Substantia nigra (tissue), 51 donors: ENCODE measurements at places on chromosomes 13 and 19.
A peak's percentile ranks its signal among the peaks of the same experiment; 100 is the strongest.

DNA sequence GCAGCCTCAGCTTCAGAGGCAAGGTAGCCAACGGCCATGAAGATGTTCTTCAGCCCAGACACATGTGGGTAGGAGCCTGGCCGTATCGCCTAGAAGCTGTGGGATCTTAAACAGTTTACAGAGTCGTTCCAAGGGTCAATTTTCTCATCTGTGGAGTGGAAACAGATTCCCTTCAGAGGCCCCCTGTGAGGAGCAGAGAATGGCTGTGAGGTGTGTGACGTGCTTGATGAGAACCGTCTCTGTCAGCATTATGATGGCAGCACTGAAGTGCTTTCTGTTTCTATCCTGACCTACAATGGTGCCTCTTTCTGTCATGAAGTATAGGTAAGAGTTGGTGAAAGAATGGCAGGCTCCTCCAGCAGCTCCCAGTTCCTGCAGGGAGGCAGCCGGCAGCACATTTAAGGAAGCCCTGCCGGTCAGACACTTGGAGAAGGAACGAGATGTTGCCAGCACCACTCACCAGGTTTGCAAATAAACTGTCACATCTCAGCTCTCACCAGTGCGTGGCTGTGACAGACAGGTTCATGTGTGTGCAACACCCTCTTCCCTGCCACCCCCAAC is 277.3 kb downstream of the FOXO1 start:
- no peak for DNase-seq

- no peak for DNase-seq
Observed at GRCh38 chr13:94550062-94550738, 45.8 kb downstream of the TGDS start.

DNA sequence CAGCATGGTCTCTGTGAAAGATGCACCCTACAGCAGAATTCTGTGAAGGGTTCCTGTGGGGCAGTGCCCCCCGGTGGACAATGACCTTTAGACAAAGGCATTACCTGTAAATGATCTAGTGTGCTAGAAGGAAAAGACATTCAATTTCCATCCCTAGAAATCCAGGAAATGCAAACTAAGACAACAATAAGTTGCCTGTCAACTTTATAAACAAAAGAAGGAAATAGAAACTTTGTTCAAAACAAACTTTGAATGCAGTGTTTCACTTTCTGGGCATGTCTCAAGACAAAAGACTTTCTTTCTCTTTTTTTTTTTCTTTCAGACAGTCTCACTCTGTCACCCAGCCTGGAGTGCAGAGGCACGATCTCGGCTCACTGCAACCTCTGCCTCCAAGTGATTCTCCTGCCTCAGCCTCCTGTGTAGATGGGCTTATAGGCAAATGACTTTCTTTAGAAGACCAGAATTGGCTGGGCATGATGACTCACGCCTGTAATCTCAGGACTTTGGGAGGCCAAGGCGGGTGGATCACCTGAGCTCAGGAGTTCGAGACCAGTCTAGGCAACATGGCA is 15.5 kb downstream of the TEX101 start:
- DNase-seq: no peak

- no peak for DNase-seq
Observed at GRCh38 chr19:51783372-51783771, 11.6 kb upstream of the FPR3 start.

DNA sequence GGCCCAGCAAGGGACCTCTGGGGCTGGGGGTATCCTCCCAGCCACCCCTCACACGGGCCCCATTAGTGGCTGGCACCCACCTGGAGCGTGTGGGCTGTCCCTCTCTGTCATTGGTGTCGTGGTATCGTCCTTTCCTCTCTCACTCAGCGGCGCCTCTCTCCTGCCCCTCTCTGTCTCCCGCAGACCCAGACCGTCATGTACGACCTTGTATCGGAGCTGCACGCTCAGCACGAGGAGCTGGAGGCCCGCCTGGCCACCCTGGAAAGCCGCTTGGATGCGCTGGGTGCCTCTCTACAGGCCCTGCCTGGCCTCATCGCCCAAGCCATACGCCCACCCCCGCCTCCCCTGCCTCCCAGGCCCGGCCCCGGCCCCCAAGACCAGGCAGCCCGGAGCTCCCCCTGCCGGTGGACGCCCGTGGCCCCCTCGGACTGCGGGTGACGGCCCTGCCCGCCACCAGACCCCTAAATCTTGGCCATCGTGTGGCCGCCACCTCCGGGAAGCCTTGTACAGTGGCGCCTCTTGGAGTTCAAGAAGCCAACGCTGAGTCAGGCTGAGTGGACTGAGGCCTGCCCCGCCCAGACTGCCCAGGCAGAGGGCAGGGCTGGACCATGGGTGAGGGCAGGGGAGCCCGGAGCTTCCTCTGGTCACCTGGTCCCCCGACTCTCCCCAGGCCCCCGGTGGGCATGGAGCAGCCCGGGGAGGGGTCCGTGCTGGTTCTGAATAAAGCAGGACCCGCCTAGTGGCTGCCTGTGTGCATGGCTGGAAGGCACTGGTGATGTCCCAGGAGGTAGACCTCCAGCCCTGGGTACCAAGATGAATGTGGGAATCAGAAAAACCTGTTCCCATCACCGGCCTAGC is 9.8 kb upstream of the ARRDC2 start:
- no peak for DNase-seq

DNA sequence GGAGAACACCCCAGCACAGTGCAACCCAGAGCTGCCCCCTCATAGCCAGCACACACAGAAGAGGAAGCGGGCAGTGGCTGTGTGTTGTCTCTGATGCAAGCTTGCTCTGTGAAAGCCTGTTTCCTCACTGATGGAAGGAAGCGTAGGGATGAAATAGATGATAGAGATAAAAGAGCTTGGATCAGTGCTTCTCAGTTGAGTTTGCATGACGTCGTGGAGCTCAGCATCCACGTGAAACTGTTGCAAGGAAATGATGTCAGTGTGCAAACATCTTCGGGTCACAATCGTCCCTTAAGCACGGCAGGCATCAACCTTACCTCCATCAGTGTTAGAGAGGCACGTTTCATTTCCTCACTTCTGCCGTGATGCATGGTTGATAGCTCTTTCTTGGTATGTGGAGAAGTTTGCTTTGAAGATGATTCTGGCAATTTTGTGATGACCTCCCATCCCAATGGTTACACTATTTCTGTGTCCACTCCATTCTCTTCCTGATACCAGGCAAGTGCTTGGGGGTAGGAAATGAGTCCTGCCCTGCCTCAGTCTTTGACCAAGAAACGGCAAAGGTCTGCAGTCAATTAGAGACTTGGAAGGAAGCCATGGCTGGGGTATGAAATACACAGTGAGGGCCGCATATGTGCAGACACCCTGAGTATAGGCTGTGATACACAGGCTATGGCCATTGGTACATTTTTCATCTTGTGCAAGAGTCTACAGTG is 183.0 kb downstream of the ZNF536 start:
- DNase-seq: no peak

DNA sequence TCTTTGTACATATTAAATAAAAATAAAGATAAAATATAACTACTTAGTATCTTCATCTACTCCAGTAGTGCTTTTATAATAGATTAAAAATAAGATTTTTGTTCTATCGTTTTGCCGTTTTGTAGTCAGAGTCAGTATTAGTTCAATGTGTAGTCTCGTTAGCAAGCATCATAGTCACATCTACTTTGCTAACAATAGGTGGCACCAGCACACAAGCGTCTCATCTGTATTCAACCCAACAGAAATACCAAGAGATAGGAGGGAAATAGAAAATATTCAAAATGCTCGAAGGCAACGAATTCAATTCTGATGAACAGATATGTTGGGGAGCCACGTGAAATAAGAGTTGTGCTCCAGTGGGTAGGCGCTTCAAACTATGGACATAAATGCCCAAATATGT is 21.4 kb upstream of the MICU2 start:
- DNase-seq: no peak

- DNase-seq: no peak
Observed at GRCh38 chr13:51007216-51007615, 97.6 kb downstream of the RNASEH2B start.

- DNase-seq: peak; percentile 59
Observed at GRCh38 chr13:112752711-112753541, 63.1 kb downstream of the ATP11A start.

- DNase-seq: no peak
Observed at GRCh38 chr13:19023115-19023514, 158.5 kb downstream of the TUBA3C start.

DNA sequence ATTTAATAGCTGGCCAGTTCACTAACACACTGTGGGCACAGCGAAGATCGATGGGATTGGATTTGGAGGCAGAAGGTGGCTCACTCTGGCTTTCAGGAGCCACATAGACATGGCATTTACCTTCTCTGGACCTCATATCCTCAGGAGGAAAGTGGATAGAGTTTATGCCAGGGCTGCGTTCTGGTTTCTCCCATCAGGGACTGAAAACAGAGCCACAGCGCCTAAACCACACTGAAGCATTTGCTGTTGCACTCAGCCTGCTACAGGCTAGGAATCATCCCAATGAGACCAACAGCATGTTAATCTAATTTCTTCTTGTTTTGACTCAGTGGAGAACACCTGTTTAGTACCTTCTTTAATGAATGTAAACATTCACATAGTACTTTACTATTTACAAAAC is 1.6 kb downstream of the CYSLTR2 start:
- no peak for DNase-seq

DNA sequence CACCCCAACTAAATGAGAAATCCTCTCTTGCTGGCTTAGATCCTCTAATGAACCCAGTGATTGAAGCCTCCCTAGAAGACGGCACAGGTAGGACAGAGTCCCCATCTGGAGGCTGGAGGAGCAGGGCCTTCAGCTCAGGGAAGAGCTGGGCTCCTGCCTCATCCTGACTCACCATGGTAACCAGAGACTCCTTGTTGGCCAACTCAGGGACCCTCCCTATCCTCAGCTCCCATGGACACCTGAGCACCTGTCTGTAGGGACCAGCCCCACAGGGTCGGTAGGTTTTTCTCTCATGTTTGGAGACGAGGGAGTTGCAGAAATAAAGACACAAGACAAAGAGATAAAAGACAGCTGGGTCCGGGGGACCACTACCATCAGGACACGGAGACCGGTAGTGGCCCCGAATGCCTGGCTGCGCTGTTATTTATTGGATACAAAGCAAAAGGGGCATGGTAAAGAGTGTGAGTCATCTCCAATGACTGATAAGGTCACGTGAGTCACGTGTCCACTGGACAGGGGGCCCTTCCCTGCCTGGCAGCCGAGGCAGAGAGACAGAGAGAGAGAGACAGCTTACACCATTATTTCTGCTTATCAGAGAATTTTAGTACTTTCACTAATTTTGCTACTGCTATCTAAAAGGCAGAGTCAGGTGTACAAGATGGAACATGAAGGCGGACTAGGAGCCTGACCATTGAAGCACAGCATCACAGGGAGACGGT is 26.6 kb downstream of the SIGLEC7 start:
- DNase-seq: no peak
